ENCODE measurements at places on chromosomes 7 and 10. TPM values are rescaled to one million over a fixed set of nuclear protein-coding genes. Genes with fewer than 3 reads are reported as not detected.
A peak's percentile ranks its signal among the peaks of the same experiment; 100 is the strongest.

- no peak for DNase-seq
Observed at GRCh38 chr10:109953766-109954165, 30.5 kb upstream of the XPNPEP1 start.

- no peak for DNase-seq
Observed at GRCh38 chr10:120184547-120185337, 272.3 kb upstream of the PLPP4 start.

DNA sequence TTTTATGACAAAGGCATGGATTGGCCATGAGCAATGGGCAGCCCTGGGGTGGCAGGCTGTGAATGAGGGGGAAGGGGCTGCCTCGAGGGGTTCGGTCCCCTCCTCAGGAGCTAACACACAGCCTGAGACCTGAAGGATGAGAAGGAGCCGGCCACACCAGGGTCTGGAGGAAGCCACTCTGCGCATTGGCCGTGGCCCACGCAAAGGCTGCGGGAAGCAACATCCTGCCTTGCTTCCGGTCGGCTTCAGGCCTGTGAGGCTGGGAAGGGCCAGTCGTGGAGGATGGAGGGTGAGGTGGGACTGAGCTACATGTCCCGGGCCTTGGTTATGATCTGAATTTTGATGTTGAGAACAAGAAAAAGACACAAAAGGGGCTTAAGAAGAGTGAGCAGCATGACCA, 49.4 kb downstream of the RGS10 start:
- DNase-seq = no peak

DNA sequence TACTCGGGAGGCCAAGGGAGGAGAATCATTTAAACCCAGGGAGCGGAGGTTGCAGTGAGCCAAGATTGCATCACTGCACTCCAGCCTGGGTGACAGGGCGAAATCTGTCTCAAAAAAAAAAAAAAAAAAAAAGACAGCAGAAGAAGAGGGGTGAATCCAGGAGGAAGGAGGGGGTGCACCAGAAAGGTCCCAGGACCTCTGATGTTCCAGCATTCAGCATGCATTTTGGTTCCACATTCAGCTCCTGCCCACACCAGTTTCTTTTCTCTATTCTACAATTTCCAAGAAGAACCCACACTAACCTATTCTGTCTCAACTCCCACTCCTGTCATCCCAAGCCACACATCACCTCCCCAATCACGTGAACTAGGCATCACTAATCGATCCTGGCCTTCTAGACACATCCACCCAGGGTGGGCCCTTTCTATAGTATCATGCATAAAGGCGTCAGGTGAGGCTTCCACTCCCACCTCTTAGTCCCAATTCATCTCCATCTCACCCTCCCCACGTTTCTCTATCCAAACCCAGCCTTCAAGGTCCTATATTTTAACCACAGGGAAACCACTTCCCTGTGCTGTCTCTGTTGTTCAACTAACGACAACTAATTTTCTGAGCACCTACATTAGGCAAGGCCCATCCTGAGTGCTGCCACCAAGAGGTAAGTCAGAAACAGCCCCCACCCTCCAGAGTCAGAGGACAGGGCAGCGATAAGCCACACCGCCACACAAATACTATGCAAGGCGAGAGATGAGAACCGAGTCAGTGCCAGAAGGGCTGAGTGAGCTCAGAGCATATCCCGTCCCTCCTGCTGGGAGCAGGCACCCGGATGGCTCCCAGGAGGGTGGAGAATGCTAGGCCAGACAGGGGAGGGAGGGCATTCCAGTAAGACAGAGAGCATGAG, 2.2 kb downstream of the ANXA11 start:
- peak; percentile 60 for DNase-seq

DNA sequence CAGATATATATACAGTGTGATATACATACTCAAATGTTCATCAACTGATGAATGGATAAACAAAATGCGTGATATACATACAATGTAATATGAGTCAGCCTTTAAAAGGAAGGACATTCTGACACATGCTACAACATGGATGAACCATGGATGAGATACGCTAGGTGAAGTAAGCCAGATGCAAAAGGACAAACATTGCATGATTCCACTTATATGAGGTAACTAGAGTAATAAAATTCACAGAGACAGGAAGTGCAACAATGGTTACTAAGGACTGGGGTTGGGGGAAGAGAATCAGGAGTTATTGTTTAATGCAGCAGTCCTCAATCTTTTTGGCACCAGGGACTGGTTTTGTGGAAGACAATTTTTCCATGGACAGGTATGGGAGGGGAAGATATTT, 47.3 kb upstream of the PIK3AP1 start:
- DNase-seq = no peak

DNA sequence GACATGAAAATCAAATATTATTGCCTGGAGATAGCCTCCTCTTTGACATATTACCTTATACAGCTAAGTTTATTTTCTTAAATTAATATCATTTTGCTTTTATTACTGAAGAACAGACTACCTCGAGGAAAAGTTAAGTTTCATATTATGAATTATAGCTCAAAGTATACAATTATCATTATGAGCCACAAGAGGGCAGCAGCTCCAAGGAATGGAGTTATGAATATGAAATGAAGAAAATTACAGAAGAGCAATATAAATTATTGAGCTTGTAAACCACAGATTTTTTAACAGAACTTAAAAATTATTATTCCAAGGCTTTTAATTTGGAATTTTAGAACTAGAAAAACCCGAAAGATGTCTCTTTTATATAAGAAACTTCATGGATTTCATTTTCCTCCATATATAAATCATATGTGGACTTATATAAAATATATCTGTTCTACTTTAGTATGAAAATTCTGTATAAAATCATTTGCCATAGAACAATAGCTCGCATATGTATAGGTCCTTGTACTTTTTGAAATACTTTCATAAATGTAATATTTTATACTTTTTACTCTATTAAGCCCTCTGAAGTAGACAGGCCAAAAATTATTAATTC, 40.1 kb downstream of the IQUB start:
- DNase-seq = peak; percentile 27

- no peak for DNase-seq
Observed at GRCh38 chr7:26105236-26105635, 46.8 kb upstream of the NFE2L3 start.

The SNCG gene
- 4.3 TPM for polyA plus RNA-seq

The ZNF239 gene
- 8.6 TPM for polyA plus RNA-seq
